Dermis microvascular lymphatic vessel endothelial cell (primary cell): ENCODE measurements at places on chromosomes 7 and 10. TPM values are rescaled to one million over a fixed set of nuclear protein-coding genes. Genes with fewer than 3 reads are reported as not detected.

ZNF467 gene
- 4.5 and 8.0 TPM in 2 replicates for total RNA-seq

GRCh38 chr7:3358991-3359390, 57.9 kb downstream of the SDK1 start:
- DNase-seq: no peak

HOGA1 gene
- 0.38 and 0.77 TPM in 2 replicates for total RNA-seq

GRCh38 chr7:49245062-49245461, 320.7 kb downstream of the CDC14C start:
- no peak for DNase-seq

DNA sequence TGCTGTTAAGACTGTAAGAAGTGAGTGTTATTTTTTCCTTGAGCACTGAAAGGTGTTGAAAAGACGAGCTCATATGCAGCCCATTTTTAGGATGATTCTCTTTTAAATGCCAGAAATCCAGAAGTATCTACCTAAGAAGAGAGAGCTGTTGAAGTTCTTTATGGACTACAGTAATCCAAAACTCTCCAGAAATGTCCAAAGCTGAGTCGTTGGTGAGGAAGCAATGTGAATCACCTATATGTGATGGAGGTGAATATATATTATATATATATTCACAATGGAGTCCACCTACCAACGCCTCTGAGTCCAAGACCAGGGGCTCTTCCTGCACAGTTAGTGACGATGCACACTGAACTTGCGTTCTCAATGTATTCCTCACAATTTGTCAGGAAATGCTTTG, 252.7 kb upstream of the PITRM1 start:
- no peak for DNase-seq

XRCC2 gene
- total RNA-seq: 2.0 and 3.7 TPM in 2 replicates

PLXNA4 gene
- 5.3 and 15.4 TPM in 2 replicates for total RNA-seq

- no peak for DNase-seq
Measured at GRCh38 chr10:113736576-113736975, 14.9 kb upstream of the PLEKHS1 start.

DNA sequence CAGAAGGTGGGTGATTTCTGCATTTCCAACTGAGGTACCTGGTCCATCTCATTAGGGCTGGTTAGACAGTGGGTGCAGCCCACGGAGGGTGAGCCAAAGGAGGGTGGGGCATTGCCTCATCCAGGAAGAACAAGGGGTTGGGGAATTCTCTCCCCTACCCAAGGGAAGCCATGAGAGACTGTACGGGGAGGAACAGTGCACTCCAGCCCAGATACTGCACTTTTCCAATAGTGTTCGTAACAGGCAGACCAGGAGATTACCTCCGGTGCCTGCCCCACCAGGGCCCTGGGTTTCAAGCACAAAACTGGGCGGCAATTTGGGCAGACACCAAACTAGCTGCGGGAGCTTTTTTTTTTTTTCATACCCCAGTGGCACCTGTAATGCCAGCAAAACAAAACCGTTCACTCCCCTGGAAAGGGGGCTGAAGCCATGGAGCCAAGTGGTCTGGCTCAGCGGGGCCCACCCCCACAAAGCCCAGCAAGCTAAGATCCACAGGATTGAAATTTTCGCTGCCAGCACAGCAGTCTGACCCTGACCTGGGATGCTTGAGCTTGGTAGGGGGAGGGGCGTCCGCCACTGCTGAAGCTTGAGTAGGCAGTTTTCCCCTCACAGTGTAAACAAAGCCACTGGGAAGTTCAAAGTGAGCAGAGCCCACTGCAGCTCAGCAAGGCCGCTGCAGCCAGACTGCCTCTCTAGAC, 31.2 kb downstream of the ARMC10 start:
- no peak for DNase-seq

- no peak for DNase-seq
Measured at GRCh38 chr7:11128498-11128897, 154.8 kb downstream of the PHF14 start.

SRRM3 gene
- 1.3 and 3.3 TPM in 2 replicates for total RNA-seq

PDE6C gene
- not detected in 2 replicates for total RNA-seq

IL6 gene
- total RNA-seq: 0.25 and 0.39 TPM in 2 replicates

DNA sequence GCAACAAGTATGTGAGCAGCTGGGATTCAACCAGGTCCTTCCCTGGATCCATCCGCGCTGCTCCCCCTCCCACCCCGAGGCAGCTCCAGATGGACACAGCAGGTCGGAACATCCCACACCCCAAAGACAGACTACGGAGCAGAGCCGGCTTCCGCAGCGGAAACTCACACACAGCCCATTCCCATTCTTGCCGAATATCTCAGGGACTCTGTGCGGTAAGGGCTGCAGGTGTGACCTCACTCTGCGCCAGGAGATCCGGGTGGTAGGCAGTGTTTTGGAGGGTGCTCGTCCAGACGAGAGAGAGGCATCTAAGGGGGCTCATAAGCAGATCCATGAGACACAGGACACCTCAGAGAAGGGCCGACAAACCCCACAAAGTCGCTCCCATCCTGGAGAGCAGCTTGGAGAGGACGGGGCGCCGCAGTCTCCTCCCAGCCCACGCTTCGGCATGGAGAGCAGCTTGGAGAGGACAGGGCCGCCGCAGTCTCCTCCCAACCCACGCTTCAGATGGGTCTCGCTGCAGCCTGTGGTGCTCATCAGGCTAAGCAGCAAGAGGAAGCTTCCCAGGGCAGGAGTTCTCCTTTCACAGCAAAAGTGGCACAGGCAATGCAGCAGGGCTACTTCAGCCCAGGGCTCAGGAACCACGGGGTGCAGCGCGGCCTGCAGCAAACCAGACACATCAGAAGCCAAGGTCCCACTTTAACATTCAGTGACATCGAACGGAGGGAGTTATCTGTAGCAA, 179.9 kb downstream of the DIP2C start:
- no peak for DNase-seq

- DNase-seq: no peak
Measured at GRCh38 chr7:158827411-158828132, 1.7 kb downstream of the ESYT2 start.

CTBP2 gene
- total RNA-seq: 84.0 and 133 TPM in 2 replicates

- DNase-seq: no peak
Measured at GRCh38 chr10:24556126-24556749, 167.4 kb downstream of the ARHGAP21 start.

SPDYE17 gene
- total RNA-seq: not detected in 2 replicates

GRCh38 chr7:112897839-112898431, 107.7 kb upstream of the TMEM168 start:
- no peak for DNase-seq

- no peak for DNase-seq
Measured at GRCh38 chr7:18109762-18110161, 82.1 kb upstream of the PRPS1L1 start.

DNA sequence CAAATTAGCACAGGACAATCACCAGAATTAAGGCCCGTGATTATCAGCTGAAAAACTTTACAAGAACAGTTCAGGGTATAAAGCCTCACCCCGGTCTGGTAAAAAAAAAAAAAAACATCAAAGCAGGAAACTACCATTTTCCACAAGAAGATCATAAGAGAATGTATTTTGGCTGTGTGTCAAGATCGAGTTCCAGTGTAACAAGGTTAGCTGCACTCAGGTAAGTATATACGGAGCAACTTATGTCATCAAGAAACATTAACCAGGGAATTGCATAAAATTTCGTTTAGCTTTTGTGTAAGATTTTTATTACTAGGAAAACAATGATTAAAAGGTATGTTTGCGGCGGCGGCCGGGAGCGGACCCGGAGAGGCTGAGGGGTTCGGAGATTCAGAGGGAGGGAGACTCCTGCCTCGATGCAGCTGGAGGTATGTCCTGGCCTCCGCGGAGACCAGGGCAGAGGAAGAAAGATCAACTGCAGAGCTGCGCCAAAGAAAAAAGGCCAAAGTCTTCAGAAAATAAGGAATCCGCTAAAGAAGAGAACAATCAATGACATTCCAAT, 533.8 kb upstream of the CNTNAP2 start:
- no peak for DNase-seq

CHRM2 gene
- not detected in 2 replicates for total RNA-seq

DNA sequence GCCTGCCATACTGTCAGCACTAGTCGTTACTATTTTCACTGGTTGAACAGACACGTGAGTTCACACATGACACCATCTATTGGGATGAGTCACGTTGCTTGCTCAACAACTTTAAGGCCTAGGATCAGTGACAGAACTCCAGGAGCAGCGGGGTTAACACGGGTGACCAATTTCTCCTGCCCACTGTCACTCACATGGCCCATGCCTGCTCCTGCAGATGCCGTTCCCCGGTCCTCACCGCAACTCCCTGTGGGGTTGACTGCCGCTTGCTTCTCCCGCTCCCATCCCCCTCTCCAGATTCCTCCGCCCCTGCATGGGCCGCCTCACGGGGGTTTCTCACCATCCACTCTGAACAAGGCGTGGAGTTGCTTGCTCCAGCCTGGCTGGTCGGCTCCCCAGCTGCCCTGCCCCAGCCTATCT, 128.2 kb downstream of the TAX1BP1 start:
- DNase-seq: no peak

GRCh38 chr7:150428671-150429451, 21.6 kb upstream of the GIMAP8 start:
- DNase-seq: peak; percentile 70

GRCh38 chr10:119001717-119002500, 27.6 kb upstream of the NANOS1 start:
- DNase-seq: no peak

DNA sequence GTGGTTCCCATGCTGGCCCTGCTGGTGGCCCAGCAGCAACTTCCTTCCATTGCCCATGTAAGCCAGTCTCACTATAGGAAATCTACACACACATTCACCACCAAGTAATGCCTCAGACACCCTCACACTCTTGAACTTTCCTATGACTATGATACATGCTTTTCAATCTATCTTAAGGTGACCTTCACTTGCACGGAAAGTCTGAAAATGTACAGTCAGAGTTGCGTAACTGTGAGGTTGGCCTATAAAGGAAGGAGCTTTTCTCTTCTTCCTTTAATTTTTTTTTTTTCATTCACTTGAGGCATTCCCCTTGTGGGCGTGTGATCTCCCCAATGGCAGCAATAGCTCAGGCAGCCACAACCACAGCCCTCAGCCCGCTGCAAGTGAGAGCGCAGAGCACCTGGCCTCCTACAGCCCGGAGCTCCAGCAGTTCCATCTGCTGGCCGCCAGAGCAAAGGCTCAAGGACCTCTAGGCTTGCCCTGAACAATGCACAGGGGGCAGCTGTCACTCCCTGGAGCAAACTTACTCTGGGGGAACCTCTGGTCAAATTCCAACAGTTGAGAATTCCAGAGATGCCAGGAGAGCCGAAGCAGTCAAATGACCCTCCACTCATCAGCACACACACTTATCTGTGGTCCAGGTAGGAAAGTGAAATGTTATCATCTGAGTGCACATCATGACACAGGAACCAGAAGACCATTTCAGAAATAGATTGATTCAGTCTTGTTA, 123.1 kb upstream of the ADO start:
- no peak for DNase-seq

GRCh38 chr10:91043173-91043910, 122.5 kb upstream of the ANKRD1 start:
- peak; percentile 60 for DNase-seq

- peak; percentile 55 for DNase-seq
Measured at GRCh38 chr7:81887098-81888090, 117.5 kb upstream of the HGF start.

- no peak for DNase-seq
Measured at GRCh38 chr10:113961182-113962031, 82.3 kb upstream of the ADRB1 start.
